ENCODE measurements at places on chromosomes 1 and 21.

GRCh38 chr21:32548978-32549377 lies 36.3 kb downstream of the TCP10L start:
- no peak for DNase-seq

DNA sequence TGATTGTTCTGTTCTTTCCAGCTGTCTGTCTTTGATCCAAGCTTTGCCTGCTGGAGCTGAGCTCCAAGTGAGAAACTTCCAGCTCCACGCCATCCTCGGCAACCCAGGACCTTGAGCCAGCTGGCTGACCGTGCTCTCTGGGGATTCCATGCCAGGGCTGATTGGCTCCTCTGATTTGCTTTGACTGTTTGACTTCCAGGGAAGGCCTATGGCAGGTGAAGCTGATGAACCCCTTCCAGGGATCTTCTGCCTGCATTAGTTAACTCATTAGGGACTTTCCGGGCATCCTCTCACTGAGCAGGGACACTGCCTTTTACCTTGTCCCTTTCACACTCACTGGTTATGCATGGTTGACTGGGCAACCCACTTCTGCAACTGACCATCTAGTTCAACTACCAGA lies 406.1 kb downstream of the RPS6KC1 start:
- DNase-seq: no peak

DNA sequence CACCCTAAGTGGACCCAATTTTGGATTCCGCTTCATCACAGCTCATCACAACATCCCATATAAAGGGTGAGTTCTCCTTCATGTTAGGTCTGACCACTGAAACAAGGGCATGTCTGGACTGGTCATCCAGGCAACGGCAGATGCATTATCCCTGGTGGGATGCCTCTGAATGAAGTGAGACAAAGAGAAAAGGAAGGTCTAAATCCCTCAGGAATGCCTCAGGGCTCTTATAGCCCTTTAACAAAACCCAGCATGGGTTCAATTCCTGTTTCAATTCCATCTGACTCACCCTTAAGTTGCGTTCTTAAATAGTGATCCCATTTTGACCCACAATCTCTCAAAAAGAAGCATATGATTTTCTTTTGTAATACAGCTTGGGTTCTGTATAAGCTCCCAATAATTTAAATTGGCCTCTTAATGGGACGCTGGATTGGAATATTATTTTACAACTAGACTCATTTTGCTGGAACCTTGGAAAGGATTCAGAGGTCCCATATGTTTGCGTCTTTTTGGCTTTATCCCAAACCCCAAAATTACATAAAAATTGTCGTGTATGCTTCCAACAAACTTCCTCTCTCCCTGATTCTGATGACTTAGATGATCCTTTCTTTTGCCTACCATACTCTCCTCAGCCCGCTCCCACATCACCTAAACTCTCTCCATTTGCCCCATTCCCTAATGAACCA lies 287.4 kb upstream of the ZP4 start:
- DNase-seq: no peak

- no peak for DNase-seq
These were observed 70.6 kb upstream of the CHRM3 start for GRCh38 chr1:239315631-239316217.

DNA sequence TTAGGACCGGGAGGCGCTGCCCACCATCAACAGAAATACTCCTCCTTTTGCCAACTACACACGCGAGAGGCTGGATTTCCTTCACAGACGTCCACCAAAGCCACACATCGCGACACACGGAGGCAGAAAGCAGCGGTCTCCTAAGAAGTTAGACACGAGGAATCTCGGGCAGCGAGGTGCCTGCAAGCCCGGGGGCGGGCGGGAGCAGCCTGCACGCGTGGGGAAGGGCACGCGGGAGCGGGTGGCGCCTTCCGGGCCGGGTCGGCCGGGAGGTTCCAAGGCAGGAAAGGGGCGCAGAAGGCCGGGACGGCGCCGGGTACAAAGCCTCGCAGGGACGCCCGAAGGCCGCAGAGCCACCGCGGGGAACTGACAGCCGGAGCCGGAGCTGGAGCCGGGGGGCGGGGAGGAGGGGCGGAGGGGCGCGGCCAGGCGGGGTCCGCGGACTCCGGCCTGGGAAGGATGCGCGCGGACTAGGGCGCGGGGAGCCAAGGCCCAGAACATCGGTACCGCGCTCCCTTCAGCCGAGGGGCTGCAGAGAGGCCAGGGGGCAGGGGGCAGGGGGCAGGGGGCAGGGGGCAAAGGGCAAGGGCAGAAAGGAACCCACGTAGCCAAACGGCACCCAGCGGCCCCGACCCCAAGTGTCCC lies 722 bp downstream of the NPHP4 start:
- no peak for DNase-seq

- DNase-seq: no peak
These were observed 8.9 kb downstream of the LIN28A start for GRCh38 chr1:26419494-26419893.

- no peak for DNase-seq
These were observed 41.0 kb downstream of the PKP1 start for GRCh38 chr1:201324306-201324705.

DNA sequence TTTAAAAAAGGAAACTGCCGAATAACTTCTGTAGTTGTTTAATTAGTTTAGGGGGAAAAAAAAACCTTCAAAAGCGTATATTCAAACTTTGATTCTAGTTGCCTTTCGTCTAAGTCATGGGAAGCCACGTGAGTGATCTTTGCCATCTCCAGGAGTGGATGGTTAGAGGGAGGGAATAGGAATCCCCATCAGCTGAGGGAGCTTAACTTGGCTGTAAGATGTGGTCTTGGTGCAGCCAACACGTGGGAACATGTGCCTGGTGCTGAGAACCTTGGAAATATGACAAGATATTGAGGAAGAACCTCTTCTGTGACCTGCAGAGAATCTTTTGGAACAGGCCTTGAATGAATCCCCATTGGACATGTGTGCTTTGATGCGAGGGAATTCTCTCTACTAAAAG lies 1.7 kb downstream of the BACE2 start:
- DNase-seq: no peak

- no peak for DNase-seq
These were observed 18.9 kb downstream of the PTPRU start for GRCh38 chr1:29255134-29255666.

DNA sequence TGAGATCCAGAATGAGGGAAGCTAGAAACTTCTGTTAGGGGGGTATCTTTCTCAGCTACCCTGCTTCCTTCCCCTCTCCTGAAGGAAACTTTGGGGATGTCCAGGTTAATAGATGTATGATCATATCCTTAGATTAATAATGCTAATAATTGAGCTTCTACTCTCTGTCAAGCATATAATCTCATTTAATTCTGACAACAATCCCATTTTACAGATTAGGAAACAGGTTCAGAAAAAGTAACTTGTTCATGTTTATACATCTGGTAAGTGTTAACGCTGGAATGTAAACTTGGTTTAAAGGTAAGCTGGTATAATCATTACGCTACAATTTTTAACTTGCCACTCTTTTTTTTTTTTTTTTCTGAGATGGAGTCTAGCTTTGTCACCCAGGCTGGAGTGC lies 1.7 kb upstream of the TMEM269 start:
- no peak for DNase-seq

GRCh38 chr1:2555634-2556276 lies 416 bp upstream of the TNFRSF14 start:
- no peak for DNase-seq

DNA sequence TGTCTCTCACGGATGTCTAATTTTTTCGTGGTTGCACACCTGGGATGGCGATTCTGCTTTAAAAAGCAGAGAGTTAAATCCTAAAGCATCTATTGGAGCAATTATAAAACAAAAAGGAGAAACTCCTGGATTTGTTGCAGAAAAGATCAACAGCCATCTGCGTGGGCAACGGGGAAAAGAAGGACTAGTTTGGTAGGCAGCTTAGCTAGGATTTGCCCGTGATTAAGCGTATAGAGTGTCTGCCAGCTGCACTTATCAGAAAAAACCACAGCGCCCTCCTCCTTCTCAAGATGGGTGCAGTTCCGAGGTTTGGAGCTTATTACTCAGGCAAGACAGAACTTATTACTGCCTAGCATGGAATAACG lies 526 bp upstream of the SLC25A24 start:
- DNase-seq: peak; percentile 32

- DNase-seq: no peak
These were observed 137.1 kb downstream of the PIK3R3 start for GRCh38 chr1:45995298-45995697.

DNA sequence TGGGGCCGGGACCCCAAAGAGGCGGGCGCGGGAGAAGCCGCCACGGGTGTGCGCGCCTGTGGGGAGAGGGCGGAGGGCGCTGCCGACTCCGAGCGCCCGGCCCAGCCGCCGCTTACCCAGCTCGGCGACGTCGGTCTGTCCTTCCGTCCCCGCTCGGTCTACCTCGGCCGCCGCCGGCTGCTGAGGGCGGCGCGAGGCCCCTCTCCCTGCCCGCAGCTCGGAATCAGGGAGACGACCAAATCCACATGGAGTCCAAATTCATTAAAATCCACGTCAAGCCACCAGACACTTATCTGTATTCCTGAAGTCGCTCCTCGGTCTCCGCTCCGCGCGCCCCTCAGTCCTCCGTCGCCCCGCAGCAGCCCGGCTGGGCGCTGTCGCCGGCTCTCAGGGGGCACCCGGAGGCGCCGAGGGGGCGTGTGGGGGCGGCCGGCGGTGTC lies 637 bp downstream of the PLXNA2 start:
- no peak for DNase-seq

DNA sequence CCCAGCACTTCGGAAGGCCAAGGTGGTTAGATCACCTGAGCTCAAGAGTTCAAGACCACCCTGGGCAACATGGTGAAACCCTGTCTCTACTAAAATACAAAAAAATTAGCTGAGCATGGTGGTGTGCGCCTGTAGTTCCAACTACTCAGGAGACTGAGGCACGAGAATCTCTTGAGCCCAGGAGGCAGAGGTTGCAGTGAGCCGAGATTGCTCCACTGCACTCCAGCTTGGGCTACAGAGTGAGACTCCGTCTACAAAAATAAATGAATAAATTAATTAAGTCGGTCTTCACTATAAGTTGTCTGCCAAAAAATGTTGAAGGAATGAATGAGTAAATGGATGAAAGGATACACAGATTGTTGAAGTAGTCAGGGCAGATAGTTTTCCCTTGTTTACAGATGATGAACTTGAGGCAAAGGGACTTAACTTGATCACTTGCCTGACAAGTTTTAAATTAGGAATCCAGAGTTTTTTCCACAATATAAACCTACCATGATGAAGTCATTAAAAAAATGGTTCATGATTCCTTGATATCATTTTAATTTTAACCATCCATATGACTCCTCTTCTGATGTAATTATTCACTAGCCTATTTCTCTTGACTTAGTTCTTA lies 130.8 kb downstream of the TLR5 start:
- no peak for DNase-seq

- DNase-seq: peak; percentile 11
These were observed 176.4 kb downstream of the ZNF281 start for GRCh38 chr1:200233393-200233792.

DNA sequence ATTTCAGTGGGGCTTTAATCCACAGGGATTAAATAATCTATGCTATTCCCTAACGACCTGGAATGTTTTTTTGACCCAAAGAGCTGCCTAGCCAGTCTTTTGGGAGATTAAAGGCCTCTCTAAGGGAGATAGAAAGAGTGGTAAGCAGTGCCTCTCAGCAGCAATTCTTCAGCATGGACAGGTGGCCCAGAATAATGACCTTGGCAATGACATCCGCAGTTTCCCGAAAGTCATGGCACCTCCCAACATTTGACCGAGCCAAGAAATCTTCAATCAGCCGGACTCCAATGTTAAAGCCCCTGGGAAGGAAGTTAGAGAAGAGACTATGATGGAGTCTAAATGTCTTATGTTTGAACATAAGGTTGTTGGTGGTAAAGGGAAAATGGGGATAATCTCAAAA lies 9.8 kb downstream of the TRAPPC3 start:
- no peak for DNase-seq

DNA sequence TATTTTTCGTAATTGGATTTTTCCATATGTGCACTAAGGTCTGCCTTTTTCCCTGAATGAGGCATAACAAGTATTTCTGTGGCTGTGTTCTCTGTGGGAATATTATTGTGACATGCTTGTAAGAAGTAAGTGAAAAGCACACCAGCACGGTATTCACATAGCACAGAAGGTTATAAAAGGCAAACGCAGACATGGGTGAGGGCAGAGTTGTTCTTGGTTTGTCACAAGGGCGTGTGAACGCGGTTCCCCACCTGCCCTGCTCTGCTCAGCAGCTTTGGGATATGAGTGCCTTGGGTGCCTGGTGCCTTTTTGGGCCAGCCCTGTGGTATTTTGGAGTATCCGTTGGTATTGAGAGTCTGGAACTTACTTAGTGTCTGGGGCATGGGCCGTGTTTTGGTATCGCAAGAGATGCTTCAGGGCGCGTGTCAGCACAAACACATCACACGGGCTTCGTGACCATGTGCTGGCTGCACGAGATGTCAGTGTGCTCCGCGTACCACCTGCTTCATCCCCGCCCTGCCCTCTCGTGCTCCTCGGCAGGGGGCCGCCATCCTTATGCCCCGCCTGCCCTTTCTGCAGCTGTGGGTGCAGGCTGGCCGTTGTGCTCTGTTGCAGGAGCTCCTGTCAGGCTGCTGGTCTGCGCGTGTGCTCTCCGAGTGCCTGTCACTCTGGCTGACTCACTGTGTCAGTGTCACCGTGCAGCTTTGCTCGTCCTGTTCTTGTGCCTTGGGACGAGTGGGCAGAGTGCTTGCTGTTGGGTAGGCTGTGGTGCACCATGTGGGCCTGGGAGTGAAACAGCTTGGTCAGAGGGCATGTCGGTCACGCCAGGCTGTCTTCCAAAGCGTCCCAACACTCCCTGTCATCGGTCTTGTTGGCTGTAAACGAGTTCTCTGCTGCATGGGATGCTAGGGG lies 15.0 kb downstream of the SKI start:
- no peak for DNase-seq

- no peak for DNase-seq
These were observed 93.4 kb downstream of the PRDM16 start for GRCh38 chr1:3162322-3162882.

GRCh38 chr1:232984577-232985425 lies 34.4 kb downstream of the NTPCR start:
- DNase-seq: no peak

- DNase-seq: no peak
These were observed 610 bp downstream of the COL6A2 start for GRCh38 chr21:46098303-46099141.

DNA sequence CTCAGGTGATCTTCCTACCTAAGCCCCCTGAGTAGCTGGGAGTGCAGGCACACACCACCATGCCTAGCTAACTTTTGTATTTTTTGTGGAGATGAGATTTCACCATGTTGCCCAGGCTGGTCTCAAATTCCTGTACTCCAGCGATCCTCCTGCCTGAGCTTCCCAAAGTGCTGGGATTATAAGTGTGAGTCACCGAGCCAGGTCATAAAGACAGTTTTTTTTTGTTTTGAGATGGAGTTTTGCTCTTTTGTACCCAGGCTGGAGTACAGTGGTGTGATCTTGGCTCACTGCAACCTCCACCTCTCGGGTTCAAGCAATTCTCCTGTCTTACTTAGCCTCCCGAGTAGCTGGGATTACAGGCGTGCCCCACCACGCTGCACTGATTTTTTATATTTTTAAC lies 42.1 kb downstream of the KIF1B start:
- DNase-seq: peak; percentile 29

GRCh38 chr21:23394458-23394857 lies 2212.8 kb downstream of the MRPL39 start:
- no peak for DNase-seq

GRCh38 chr1:153070243-153070642 lies 1.2 kb downstream of the SPRR2B start:
- no peak for DNase-seq
